Muscle of back (tissue), 13 donors: ENCODE measurements at places on chromosomes 11 and 22.

DNA sequence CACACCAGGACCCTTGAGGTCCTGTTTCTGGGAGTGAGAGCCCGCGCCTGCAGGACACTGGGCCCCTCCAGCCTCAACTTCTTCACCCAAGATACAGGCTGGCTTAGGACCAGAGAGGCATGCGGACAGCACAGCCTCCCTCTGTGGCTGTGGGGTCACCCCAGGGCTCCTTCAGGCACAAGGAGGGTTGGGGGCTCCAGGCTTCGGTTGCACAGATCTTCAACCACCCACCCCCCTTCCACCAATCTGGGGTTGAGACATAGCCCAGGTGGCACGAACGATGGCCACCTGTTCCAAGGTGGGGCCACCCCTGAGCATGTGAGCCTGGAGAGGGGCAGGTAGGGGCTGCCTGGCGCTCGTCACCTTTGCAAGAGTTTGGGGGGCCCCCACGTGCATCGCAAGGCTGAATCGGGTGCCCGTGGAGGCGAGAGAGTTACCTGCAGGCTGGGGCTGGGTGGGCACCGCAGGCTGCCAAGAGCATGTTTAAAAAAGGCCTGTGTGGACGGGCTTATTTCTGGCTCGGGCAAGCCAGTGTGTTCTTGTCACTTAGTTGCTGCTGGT is 1.2 kb downstream of the ZDHHC8 start:
- no peak for DNase-seq

GRCh38 chr22:50498322-50498890 is 9.1 kb downstream of the LMF2 start:
- DNase-seq: peak; percentile 42

- no peak for DNase-seq
These were observed 165.0 kb upstream of the MTNR1B start for GRCh38 chr11:92804388-92804966.

GRCh38 chr11:1839924-1840779 is 1.4 kb downstream of the TNNI2 start:
- DNase-seq: no peak

DNA sequence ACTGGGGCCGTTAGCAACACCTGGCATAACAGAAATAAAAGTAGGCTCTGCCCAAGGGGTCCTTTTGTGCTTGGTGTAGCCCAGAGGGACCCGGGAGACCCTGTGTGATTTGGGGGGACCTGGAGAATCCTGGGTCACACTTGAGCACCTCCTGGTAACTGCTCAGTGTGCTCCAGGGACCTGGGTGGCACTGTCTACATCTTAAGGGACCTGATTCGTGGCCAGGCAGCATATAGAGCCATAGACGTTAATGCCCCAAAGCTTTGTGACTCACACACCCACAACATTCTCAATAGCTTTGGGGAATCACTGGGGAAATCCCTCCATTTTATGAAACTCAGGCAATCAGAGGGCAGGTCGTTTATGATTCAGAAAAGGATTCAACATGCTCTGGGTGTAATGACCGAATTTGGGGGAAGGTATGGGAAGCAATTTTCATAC is 3.6 kb upstream of the IGF2 start:
- DNase-seq: peak; percentile 66

GRCh38 chr11:2298795-2299761 is 2.6 kb downstream of the C11orf21 start:
- DNase-seq: no peak
